Metanephros (tissue), 2 donors: ENCODE measurements at places on chromosomes 2 and 18. TPM values are rescaled to one million over a fixed set of nuclear protein-coding genes. Genes with fewer than 3 reads are reported as not detected.

Gene LRRC30
- total RNA-seq, result 6.4 TPM

Gene LYPD6B
- 13.0 TPM for total RNA-seq

Gene ZNF516
- 56.8 TPM for total RNA-seq

Gene FIGLA
- not detected for total RNA-seq

Gene MAP2
- total RNA-seq, result 14.7 TPM
